Head of caudate nucleus (tissue), 42 donors: ENCODE measurements at places on chromosomes 11 and 22.
A peak's percentile ranks its signal among the peaks of the same experiment; 100 is the strongest.

- DNase-seq, result no peak
Measured at GRCh38 chr11:128830290-128831173, 36.6 kb downstream of the KCNJ1 start.

GRCh38 chr22:47135338-47135737 is 372.9 kb downstream of the TBC1D22A start:
- no peak for DNase-seq

- DNase-seq, result no peak
Measured at GRCh38 chr22:44529827-44530523, 31.9 kb upstream of the RTL6 start.

DNA sequence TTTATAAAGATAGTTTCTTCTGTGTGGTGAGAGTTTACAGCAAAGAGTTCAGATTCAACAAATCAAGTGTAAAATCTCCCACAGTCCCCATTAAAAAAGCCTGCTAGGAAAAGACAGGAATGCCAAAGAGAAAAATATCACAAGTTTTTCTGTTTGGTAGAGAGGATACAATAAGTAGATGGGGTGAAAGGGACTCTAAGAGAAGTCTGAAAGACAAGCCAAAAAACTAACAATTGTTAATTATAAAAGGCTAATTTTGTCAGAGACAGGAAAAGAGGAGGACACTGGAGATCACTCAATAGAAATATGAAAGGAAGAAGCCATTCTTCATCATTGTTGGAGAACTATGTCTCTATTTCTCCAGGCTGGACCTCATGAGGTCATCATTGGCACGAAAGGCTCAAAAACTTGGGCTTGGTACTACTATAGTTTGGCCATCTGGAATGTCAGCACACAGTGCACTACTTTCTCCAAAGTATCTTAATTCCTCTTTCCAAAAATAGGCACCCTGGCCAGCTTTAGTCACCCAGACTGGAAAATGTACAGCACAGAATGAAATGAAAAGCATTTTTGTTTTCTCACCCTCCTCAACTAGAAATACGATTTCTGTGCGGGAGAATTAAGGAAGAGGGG is 531 bp upstream of the SOX6 start:
- peak; percentile 26 for DNase-seq

DNA sequence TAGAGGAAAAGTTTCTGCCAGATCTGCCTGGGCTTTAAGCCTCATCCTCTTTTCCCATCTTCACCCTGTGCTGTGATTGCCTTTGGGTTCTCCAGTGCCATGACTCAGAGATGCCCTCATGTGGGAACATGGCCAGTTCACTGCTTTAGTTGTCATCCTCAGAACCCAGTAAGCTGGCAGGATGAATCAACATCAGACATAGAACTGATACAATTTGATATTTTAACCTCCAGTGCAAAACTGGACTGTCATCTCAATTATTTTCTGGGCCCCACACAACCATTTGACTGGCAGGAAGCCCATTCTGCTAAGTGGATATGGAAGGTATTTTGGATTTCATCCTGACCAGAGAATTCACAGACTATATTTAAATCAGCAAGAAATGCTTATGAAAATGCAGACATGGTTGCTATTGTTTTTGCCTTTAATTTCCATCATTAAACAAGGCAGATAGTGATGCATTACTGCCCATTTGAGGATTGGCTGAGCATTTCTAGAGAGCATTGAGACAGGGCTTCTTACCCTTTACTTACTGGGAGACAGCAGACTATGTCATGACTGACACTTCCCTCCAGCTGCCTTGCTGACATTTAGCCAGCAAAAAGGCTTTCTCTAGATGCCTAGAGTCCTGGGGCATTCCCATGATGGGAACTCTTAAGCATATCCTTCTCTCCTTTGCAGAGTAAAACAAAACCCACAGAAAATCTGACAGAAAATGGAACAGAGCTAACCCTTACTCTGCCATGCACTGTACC is 327.1 kb upstream of the MTNR1B start:
- DNase-seq, result no peak

GRCh38 chr11:19912958-19913892 is 200.6 kb downstream of the NAV2 start:
- DNase-seq, result no peak

GRCh38 chr11:123601136-123601535 is 53.3 kb downstream of the SCN3B start:
- no peak for DNase-seq
